ENCODE measurements at places on chromosomes 1 and 21. TPM values are rescaled to one million over a fixed set of nuclear protein-coding genes. Genes with fewer than 3 reads are reported as not detected.

The IGSF9 gene
- total RNA-seq: 0.42 TPM

The AADACL4 gene
- not detected for total RNA-seq

The RCSD1 gene
- 14.1 TPM for total RNA-seq

The NCF2 gene
- total RNA-seq: 12.8 TPM

The FBXO28 gene
- total RNA-seq: 28.1 TPM

The RHD gene
- total RNA-seq: not detected

The INKA2 gene
- total RNA-seq: 12.4 TPM

The WNT9A gene
- 3.3 TPM for total RNA-seq

Measured in posterior vena cava (tissue), 2 donors.